ENCODE measurements at places on chromosomes 3 and 15.

DNA sequence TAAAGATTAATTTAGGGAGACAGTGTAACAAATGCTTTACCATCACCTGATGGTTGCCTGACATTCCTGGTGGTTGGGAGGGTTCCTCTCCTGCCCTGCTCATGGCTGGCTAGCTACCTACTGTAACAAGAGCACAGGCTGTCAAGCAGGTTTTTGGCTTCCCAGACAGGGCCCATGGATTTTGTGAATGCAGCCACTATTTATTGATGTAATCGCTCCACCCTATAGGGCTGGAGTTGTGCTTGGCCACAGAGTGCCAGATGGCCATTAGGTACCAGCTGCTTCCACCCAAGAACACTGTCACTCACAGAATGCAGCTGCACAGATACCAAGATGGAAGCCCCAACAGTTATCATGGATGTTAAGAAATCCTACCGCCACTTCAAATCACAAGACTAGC, 31.0 kb upstream of the KLHL25 start:
- DNase-seq, result no peak

GRCh38 chr15:68235022-68235421, 5.5 kb upstream of the CLN6 start:
- no peak for DNase-seq

GRCh38 chr3:78659386-78659987, 1108.3 kb downstream of the ROBO1 start:
- peak; percentile 71 for DNase-seq

DNA sequence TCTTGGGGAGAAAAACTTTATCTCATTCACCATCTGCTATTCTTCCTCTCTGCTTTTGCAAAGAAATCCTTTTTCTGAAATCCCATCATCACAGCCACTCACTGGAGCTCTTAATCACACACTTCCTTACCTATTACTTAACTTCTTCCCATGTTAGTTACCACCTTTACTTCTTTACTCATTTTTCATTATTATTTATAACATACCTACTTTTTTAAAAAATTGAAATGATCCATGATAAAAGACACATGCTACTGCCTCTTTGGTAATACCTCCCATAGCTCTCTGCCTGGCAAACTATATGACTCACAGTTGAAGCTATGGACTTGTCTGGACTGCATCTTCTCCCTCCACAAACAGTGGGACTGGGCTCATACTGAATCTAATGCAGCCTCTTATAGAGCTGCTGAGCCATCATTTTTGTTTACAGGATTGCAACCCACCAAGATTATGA, 150.3 kb downstream of the TNIK start:
- DNase-seq, result peak; percentile 49

DNA sequence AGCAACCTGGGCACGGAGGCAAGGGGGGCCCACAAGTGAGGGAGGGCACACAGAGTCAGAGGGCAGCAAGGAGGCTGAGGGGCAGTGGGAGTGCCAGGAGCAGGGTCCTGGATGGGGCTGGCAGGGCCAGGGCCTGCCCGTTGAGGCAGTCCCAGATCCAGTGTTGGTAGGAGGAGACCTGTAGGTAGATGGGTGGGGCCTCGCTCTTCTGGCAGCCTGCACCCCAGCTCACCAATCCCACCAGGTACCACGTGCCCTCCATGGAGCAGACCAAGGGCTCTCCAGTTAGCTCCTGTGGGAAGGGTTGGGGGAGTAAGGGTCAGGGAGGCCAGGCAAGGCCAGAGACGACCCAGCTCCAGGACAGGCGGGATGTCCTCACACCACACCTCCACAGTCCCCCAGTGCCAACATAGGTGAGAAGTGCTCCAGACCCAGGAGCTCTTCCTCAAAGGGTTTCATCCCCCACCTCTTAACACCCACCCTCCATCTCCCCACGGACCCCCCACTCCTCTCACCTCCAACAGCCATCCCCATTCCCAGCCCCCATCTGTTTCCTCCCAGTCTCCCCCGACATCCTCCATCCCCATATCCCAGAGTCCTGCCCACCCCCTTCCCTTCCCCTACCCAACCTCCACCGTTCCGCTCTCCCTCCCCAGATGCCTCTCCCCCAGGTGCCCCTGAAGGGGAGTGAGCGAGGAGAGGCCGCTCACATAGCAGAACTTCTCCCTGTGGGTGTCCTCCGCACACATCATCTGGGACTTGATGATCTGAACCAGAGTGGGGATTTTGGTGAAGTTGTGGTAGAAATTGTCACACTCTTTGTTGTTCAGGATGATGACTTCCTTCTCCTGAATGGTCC, 5.2 kb downstream of the PRSS50 start:
- no peak for DNase-seq

DNA sequence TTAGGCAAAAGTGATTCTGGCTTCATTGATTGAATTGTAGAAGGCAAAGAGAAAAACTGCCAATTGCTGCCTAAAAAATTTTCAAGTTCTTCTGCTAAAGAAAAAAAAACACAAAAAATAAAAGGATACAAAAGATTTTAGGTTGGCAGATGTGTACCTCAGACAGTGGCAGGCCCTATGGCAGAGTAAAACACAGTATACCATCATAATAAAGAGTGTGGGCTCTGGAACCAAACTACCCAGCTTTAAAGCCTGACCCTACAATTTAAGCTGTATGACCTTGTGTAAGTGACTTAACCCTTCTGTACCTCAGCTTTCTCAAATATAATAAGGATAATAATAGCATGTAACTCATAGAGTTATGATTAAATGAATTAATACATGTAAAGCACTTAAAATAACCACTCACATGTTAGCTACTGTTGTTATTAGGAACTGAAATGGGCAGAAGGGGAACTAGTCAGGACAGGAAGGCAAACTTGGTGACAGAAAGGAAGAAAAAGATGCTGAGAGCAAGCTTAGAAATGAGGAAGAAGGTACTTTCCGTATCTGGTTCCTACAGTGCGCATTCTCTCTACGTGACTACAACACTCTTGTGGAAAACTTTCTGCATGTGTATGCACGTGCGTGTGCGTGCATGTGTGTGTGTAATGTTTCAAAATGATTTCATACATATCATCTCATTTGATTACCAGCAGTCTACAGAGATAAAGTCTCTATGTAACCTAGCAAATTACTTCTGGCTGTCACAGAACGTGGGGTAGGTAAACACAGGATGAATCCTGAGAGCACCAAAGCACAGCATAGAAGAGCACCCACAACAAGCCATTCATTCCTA, 13.6 kb upstream of the GATM start:
- no peak for DNase-seq
